Epithelial cell of proximal tubule (primary cell): ENCODE measurements at places on chromosomes 13 and 19. TPM values are rescaled to one million over a fixed set of nuclear protein-coding genes. Genes with fewer than 3 reads are reported as not detected.

APOC1 gene
- total RNA-seq, result 11.4 and 12.3 TPM in 2 replicates

DLL3 gene
- total RNA-seq, result 2.9 and 4.1 TPM in 2 replicates

DBP gene
- 1.3 and 5.9 TPM in 2 replicates for total RNA-seq

IFNL1 gene
- total RNA-seq, result not detected in 2 replicates

RASIP1 gene
- 3.5 and 6.9 TPM in 2 replicates for total RNA-seq

TEX29 gene
- total RNA-seq, result not detected in 2 replicates

IFI30 gene
- total RNA-seq, result 10.1 and 11.3 TPM in 2 replicates

ZNF69 gene
- total RNA-seq, result 11.0 and 15.0 TPM in 2 replicates

LRRC63 gene
- not detected in 2 replicates for total RNA-seq

SHC2 gene
- 0.07 and 2.1 TPM in 2 replicates for total RNA-seq

SLC25A42 gene
- total RNA-seq, result 2.2 and 2.9 TPM in 2 replicates

TUBA3C gene
- not detected in 2 replicates for total RNA-seq

YJEFN3 gene
- 0.51 and 0.58 TPM in 2 replicates for total RNA-seq

LENG8 gene
- 32.5 and 39.1 TPM in 2 replicates for total RNA-seq

MAMSTR gene
- 0.72 and 1.5 TPM in 2 replicates for total RNA-seq

CCDC70 gene
- not detected in 2 replicates for total RNA-seq

TMEM272 gene
- not detected in 2 replicates for total RNA-seq

ZIM2 gene
- not detected in 2 replicates for total RNA-seq

CGB2 gene
- not detected in 2 replicates for total RNA-seq

RASA3 gene
- 25.7 and 26.8 TPM in 2 replicates for total RNA-seq

CEBPA gene
- total RNA-seq, result 2.5 and 2.9 TPM in 2 replicates

SLC7A10 gene
- not detected in 2 replicates for total RNA-seq

CD209 gene
- 0.12 TPM in 1 of 2 replicates, not detected in the other for total RNA-seq

ICAM5 gene
- total RNA-seq, result 0.14 TPM in 1 of 2 replicates, not detected in the other

LONP1 gene
- total RNA-seq, result 115 and 134 TPM in 2 replicates

F2RL3 gene
- total RNA-seq, result not detected in 2 replicates

FXYD7 gene
- total RNA-seq, result not detected in 2 replicates

ZNF544 gene
- 54.5 and 58.9 TPM in 2 replicates for total RNA-seq

LRRC4B gene
- 0.07 and 0.69 TPM in 2 replicates for total RNA-seq

LIM2 gene
- total RNA-seq, result not detected in 2 replicates

C19orf38 gene
- 0.72 TPM in 1 of 2 replicates, not detected in the other for total RNA-seq

ETV2 gene
- 0.35 TPM in 1 of 2 replicates, not detected in the other for total RNA-seq

METTL21C gene
- total RNA-seq, result not detected in 2 replicates

ERICH4 gene
- not detected in 2 replicates for total RNA-seq

DDA1 gene
- 35.6 and 47.0 TPM in 2 replicates for total RNA-seq

LYPD4 gene
- not detected in 2 replicates for total RNA-seq

CEACAM20 gene
- not detected in 2 replicates for total RNA-seq

RNF113B gene
- not detected in 2 replicates for total RNA-seq
